ENCODE measurements at places on chromosomes 7 and 10.

GRCh38 chr7:134828361-134828760 lies 48.9 kb downstream of the CALD1 start:
- DNase-seq: no peak

- DNase-seq: no peak
Measured at GRCh38 chr7:31562002-31562401, 48.1 kb downstream of the ITPRID1 start.

- DNase-seq: no peak
Measured at GRCh38 chr7:51317582-51317910, 937 bp upstream of the COBL start.

GRCh38 chr7:30255064-30255769 lies 29.2 kb upstream of the ZNRF2 start:
- DNase-seq: no peak

- no peak for DNase-seq
Measured at GRCh38 chr7:100673942-100674410, 436 bp downstream of the GNB2 start.

DNA sequence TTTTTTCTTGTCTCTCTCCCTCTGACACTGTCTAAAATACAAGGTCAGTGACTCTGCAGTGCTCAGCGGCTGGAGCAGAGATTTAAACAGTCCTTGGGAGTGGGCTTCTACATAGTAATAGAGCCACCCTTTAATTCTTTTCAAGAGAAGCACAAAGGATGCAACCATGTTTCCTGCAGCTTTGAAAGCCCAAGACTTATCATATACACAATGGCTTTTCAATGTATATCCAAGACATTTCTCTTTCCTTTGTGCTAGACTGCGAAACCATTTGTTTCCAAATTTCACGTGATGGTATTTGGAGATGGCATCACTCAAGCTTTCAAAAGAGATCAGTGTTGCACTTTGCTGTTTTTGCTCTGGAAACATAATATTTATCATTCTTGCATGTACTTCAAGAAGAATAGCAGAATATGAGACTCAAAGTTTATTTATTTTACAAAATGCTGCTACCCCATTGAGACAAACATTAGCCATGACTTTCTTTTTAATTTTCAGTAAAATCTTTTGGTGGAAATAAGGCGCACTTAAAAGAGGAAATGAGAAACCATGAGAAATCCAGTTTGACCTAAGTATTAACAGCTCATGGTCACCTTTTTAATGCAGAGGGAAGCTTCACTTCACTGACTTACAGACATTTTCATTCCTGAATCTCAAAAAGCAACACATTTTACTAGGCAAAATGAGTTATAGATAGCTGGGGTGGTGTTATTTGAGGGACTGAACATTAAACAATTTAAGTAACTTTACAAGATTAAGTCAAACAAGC lies 76.6 kb downstream of the SEMA3C start:
- no peak for DNase-seq
